Fibroblast of skin of back (primary cell): ENCODE measurements at places on chromosomes 12 and 14.
A peak's percentile ranks its signal among the peaks of the same experiment; 100 is the strongest.

GRCh38 chr12:24075650-24076049 lies 126.2 kb upstream of the SOX5 start:
- no peak for DNase-seq

GRCh38 chr14:39383741-39384140 lies 48.5 kb downstream of the FBXO33 start:
- DNase-seq: no peak

- peak; percentile 45 for DNase-seq
Observed at GRCh38 chr12:97308576-97309198, 153.9 kb upstream of the RMST start.

DNA sequence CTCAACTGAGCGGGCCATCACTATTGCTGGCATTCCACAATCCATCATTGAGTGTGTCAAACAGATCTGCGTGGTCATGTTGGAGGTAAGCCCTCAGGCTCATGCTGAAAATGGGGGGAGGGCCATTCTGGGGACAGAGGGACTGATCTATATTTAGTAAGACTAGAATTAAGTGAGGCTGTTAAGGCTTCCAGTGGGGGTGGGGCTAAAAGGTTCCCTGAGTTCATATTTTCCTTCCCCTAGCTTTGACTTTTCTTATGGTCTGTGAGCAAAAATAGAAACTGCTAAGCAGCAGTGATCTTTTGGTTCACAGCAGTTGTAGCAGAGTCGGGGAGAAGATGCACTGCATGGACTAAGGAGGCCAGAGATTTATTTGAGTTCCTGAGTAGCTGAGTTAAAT lies 9.2 kb downstream of the PCBP2 start:
- no peak for DNase-seq

GRCh38 chr12:66942741-66943465 lies 264.0 kb upstream of the GRIP1 start:
- DNase-seq: no peak

DNA sequence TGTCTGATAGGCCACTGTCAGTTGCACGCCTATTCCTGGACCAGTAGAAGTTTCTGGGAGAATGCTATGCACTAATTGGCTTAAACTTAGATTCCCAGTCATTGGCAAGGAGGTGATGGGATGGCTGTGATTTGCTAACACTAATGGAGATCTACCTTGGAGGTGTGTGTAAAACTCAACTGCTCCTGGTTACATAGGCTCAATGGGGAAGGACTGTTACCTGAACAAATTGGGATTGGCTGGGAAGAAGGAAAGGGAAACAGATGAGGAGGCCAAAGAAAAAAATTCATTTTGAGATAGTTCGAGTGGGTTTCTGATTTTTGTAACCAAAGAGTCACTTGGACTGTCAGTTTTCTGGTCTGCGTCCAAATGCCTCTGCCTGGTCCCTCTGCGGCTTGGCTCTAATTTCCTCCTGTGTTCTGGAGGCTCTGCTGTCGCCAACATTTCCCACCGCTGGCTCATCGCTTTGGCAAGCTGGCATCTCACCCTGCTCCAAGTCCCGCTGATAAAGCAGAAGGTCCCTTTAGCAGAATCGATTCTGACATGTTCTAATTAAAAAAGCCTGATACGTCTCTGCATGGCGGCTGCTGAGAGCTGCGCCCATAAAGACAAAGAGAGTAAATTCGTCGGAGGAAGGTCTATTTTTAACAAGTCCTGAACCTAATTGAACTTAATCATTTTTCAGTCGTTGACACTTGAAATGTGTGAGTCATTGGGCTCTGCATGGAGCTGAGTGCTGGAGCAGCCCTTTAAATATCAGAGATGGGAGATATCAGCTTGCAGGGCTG lies 2.0 kb upstream of the CCDC63 start:
- DNase-seq: peak; percentile 56
